Nucleus accumbens (tissue), 56 donors: ENCODE measurements at places on chromosomes 5 and 9.

GRCh38 chr5:1244976-1245375 lies 19.8 kb downstream of the SLC6A18 start:
- no peak for DNase-seq

DNA sequence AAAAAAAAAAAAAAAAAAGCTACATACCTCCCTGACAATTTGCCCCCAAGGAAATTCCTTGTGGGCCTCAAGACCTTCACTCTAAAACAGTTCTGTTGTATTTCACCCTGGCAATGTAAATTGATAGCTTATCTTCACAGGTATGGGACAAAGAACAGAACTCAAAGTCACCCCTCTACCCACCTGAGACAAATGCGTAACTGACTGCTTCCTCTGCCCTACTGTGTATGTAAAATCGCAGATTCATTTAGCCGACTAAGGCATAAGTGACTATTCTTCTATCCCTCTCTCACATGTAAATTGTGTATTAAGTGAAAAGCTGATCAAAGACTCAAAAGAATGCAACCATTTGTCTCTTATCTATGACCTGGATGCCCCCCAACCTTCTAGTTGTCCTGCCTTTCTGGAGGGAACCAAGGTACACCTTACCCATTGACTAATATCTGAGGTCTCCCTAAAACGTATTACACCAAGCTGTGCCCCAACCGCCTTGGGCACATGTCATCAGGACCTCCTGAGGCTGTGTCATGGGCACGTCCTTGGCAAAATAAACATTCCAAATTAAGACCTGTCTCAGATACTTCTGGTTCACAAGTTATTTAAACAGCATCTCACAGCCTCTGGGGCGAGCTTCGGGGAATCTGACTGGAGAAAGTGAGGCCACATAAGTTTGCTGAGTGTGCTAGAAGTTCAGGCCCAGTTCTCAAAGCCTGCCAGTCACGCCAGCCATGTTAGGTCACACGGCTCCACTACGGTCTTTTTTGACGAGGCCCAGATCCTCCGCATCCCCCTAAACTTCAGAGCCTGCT lies 954 bp downstream of the TBCA start:
- DNase-seq: peak; percentile 60

- DNase-seq: no peak
These were observed 1724.3 kb upstream of the C9orf72 start for GRCh38 chr9:29297592-29297991.

- DNase-seq: no peak
These were observed 246.3 kb upstream of the DAP start for GRCh38 chr5:11007269-11007870.

DNA sequence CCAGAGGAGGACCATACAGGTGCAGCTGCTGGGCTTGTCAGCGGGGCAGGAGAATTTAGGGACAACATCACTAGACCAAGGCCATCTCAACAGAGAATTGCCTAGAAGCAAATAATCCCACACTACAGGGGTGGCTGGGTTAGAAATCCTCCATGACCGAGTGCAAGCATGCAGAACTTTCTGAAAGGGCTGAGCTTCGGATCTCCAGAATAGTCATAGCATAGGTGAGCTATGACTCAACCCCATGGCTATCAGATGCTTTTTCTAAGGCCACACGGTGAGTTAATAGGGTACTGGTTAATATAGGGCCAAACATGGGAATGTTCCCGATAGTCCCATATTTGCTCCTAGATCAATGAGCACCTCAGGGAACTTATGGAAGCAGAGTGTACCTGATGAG lies 4.2 kb downstream of the KCNIP1 start:
- DNase-seq: no peak

DNA sequence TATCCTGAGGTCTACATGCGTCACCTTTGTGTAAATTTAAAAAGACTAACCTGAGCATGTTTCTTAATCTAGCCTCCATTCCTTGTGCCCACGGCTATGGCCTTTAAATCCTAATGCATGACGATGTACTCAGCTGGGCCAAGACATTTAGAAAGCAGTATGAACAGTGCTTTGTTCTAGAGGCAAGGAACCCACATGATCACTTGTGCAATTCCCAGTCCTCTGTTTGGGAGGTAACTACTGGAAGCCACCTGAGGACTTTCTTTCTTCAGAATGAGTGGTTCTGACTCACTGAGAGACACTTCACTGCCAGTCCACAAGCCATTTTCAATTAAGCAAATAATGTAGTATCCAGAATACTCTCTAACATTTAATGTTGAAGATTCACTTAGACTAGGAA lies 181.3 kb downstream of the RAB3C start:
- no peak for DNase-seq

GRCh38 chr9:116156621-116157314 lies 3.2 kb downstream of the PAPPA start:
- DNase-seq: no peak

GRCh38 chr5:54799645-54800044 lies 185.7 kb downstream of the ESM1 start:
- DNase-seq: no peak

- DNase-seq: no peak
These were observed 74.7 kb downstream of the PTTG1 start for GRCh38 chr5:160496334-160496733.

- DNase-seq: no peak
These were observed 10.4 kb downstream of the TRIM14 start for GRCh38 chr9:98108531-98109031.

- DNase-seq: no peak
These were observed 1.3 kb upstream of the ITGA1 start for GRCh38 chr5:52786391-52786790.

- no peak for DNase-seq
These were observed 478.9 kb downstream of the SPATA31D1 start for GRCh38 chr9:82467436-82467835.

DNA sequence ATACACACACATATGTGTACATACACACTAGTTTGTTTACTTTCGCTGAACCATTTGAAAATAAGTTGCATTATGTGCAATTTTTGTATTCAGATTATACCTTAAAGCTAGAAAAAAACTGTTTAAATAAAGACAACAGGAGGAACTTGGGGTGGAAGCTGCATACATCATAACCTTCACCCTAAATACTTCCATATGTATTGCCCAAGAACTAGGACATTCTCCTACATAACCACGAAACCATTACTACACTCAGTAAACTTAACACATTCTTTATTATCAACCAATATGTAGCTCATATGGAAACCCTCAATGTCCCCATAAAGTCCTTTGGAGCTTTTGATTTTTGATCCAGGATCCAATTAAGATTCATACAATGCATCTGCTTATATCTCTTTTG lies 83.3 kb downstream of the GIN1 start:
- no peak for DNase-seq

GRCh38 chr9:2928411-2928810 lies 84.5 kb upstream of the PUM3 start:
- no peak for DNase-seq

- DNase-seq: no peak
These were observed 661.5 kb downstream of the TLE4 start for GRCh38 chr9:80233102-80233843.

GRCh38 chr5:174378121-174378874 lies 332.8 kb downstream of the NSG2 start:
- no peak for DNase-seq

DNA sequence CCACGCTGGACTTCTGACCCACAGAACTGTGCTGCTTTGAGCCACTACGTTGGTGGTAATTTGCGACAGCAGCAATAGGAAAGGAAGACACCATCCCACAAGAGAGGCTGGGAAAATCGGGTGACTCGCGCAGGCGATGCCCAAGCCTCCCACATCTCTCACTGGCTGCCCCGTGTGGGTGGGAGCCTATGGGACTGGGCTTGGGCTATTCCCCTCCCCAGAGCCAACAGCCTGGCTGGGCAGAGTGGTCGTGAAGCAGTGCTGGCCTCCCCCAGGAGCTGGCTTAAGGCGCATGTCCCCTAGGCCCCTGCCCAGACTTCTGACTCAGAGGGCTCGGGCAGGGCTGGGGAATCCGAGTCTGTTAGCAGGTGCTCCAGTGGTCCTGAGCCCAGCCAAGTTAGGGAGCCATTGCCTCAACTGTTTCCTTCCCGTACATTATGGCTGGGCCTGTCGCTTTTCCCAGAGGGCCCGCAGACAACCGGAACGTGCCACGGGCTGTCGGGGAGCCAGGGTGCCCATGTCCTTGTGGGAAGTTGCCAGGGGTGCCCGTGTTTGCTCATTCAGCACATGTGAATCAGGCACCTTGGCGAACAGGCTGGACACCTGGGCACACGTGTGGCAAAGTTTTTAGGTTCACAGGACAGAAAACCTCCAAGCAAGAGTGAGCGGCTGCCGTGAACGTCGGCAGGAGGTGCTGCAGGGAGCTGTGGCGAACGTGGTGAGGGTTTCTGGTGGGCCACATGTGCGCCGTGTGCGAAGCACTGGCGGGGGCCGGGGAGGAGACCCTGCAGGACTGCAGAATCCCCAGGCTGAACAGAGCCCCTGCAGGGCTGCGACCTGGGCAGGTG lies 7.0 kb upstream of the RASGEF1C start:
- no peak for DNase-seq

DNA sequence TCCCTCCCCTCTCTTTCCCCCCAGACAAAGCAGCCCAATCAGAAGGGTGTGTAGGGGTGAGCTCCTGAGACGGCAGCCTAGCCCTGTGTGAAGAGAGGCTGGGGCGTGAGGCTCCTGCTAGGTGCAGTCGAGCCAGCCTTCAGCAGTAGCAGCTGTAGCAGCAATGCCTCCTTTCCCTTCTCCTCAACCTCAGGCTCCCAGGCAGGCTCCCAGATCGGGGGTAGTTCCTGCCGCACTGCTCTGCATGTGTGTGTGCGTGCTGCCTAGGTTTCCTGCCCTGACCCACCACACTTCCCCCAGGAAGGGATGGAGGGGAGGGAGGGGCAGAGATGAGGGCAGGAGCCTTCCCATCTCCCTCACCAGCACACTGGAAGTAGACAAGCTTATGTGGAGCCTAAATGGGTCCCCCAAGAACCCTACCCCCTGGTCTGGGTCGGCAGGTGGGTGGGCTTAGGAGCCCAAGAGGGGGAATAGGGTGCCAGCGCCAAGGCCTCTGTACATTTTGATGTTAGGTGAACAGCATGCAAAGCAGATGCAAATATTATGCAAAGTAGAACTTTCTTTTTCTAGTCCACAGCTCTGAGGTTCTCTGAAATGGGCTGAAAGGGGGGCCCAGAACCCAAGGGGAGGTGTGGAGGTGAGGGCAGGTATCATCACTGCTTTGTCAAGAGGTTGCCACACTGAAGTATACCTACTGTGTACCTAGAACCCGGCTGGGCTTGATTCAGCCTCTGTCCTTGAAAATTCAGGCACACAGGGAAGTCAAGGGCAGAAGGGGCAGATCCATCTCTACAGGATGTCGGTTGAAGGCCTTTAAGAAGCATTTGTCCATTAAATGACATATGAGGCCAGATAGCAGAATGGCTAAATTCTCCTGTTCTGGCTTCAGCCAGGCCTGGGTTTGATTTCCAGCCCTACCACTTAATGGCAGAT lies 57.8 kb downstream of the CXXC5 start:
- no peak for DNase-seq

DNA sequence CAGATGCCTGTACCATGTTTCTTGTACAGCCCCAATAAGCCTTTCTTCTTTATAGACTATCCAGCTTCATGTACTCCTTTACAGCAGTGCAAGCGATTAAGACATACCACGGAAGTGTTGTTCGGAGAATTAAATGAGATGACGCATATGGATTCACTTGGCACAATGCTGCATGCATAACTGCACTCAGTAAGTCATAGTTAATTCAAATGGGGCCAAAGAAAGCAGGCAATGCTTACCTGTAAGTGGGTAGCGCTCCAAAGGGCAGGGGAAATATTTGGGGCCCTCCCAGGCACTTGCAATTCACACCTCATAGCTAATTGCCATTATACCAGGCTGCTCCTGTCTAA lies 7.7 kb upstream of the ADRA1B start:
- DNase-seq: no peak

DNA sequence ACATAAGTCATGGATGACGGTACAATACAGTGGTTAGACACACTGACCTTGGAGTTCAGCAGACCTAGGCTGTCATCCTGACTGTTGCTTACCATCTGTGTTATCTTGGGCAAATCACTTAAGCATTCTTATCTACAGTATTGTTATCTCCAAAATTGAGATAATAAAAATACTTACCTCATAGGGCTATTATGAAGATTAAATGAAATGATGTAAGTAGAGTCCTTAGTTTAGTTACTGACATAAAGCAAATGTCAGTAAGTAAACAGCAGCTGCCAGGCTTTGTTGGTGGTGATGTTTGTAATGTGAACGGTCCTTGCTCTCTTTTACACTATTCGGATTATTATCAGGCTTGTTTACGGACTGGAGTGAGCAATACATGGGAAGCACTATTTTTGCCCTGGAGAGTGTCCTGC lies 107.3 kb upstream of the DPYSL3 start:
- DNase-seq: no peak

DNA sequence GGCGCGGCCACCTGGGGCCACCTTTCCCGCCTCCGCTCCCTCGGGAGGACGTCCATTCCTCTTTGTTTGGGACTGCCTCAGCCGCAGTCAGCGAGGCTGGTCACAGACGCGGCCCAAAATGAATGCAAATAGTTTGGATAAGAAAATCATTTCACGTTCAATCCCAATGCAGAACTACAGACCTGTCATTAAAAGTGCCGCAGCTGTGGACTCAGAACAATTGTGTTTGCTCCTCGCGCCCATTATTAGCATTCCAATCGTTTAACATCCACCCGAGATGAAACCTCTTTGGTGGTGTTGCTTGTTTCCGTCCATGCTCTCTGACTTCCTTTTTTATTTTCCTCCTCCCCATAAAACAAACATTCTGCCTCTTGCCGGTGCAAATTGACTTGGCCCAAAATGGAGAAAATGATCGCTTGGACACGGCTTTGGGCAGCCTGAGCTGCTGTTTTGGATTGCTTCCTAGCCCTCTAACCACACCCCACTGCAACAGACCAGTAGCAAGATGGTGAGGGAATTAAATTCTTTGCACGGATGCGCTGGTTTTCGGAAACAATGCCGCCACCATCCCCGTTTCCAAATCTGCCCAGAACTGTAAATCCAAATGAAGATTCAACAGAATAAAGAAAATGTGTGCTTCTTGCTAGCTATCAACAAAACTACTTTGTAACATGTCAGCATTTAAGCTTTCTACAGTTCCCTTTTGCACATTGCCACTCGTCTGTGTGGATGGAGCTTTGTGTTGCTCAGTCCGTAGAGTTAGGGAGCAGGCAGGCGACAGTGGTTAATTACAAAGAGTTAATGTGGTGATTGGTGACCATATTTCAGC lies 784 bp downstream of the NLN start:
- peak; percentile 17 for DNase-seq

DNA sequence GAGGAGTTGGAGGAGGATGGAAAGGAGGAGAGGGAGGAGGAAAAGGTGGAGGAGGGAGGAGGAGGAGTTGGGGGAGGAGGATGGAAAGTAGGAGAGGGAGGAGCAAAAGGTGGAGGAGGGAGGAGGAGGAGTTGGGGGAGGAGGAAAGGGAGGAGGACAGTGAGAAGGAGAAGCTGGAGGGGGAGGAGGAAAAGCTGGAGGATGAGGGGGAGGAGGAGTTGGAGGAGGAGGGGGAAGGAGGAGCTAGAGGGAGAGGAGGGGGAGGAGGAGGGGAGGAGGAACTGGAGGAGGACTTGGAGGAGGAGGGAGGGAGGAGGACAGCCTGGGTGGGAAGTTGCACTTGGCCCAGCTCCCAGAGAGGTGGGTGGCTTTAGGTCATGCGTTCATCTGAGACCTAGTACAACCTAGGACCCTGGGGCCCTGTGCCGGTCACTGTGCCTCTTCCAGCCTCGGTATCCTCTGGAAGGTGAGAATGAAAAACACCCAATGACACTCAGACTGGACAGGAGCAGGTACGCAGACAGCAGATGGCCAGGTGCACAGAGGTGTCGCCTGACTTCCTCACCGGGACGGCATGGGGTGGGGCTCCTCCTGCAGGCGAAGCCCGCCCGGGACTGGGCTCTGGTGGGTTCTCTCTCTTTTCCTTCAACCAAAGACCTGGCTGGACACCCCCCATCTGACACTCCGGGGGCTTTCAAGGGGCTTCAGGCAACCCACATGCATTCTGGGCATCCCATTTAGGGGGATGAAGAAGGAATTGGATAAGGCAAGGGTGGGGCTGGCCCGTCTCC lies 12.2 kb upstream of the SLC2A6 start:
- no peak for DNase-seq
